Right lung (tissue), 10 donors: ENCODE measurements at places on chromosomes 1 and 21. TPM values are rescaled to one million over a fixed set of nuclear protein-coding genes. Genes with fewer than 3 reads are reported as not detected.

The PBX1 gene
- 128 TPM for polyA plus RNA-seq

The PALMD gene
- 33.4 TPM for polyA plus RNA-seq

- DNase-seq: no peak
These were observed 139.7 kb downstream of the MAGI3 start for GRCh38 chr1:113530021-113530420.

GRCh38 chr1:212591922-212592321 lies 16.6 kb upstream of the ATF3 start:
- no peak for DNase-seq

GRCh38 chr1:94514095-94514727 lies 27.3 kb downstream of the F3 start:
- DNase-seq: no peak
